ENCODE measurements at places on chromosomes 7 and 10.

DNA sequence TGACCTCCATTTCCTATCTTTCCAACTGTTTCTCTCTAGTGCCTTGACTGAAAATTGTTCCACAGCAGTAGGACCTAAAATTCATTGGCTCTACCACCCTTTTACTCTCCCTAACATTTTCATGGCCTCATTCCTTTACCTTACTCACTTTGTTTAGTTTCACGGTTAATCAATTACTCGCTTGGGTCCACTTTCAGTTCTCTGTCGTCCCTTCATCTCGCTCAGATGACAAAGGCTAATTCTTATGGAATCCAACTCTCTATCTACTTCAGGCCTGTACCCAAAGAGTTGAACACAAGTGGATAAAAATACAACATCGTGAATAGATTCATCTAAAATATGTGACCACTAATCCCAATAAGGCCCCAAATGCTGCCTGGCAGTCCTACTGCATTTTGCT, 85.9 kb upstream of the ADO start:
- DNase-seq = no peak

GRCh38 chr10:131974034-131974817, 7.5 kb downstream of the BNIP3 start:
- no peak for DNase-seq

GRCh38 chr10:49365675-49366415, 30.0 kb downstream of the DRGX start:
- no peak for DNase-seq

GRCh38 chr7:149489391-149490024, 8.1 kb downstream of the ZNF746 start:
- no peak for DNase-seq

- DNase-seq = no peak
These were observed at the start of gene TMUB1 for GRCh38 chr7:151083071-151083823. TSS of gene TMUB1 (minus strand) at chr7:151083493. CDS start at chr7:151082563, 930 bp downstream.

DNA sequence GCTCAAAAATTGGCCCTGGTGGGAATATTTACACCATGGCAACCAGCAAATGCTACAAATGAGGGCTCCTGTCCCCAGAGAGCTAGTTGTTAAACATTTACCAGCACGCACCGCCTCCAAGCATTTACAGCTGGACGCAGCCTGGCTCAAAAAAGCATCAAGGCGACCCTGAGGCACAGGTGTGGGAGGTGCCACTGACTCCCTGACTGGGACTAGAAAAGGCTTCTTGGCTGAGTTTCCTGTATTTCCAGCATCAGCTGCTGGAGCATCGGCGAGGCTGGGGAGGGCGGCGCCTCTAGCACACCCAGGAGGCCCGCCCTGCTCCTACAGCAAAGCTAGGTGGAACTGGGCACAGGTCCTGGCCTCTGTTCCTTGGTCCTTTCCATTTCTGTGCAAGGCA, 43.5 kb upstream of the ZRANB1 start:
- DNase-seq = no peak

GRCh38 chr7:70986297-70986696, 145.6 kb upstream of the GALNT17 start:
- no peak for DNase-seq

- no peak for DNase-seq
These were observed 14.4 kb downstream of the CAMK2G start for GRCh38 chr10:73859784-73860491.

GRCh38 chr10:92328993-92329392, 38.0 kb downstream of the MARCHF5 start:
- peak; percentile 69 for DNase-seq

- no peak for DNase-seq
These were observed 330.3 kb downstream of the HGF start for GRCh38 chr7:81439591-81439990.

- DNase-seq = no peak
These were observed 92.3 kb downstream of the ELFN1 start for GRCh38 chr7:1762238-1762945.

GRCh38 chr10:52706332-52707070, 66.1 kb downstream of the MBL2 start:
- no peak for DNase-seq

GRCh38 chr10:1544209-1544673, 193.1 kb downstream of the ADARB2 start:
- DNase-seq = no peak

GRCh38 chr7:150927157-150927955, 50.8 kb downstream of the KCNH2 start:
- DNase-seq = no peak

GRCh38 chr10:52755297-52756062, 17.1 kb downstream of the MBL2 start:
- peak; percentile 27 for DNase-seq

DNA sequence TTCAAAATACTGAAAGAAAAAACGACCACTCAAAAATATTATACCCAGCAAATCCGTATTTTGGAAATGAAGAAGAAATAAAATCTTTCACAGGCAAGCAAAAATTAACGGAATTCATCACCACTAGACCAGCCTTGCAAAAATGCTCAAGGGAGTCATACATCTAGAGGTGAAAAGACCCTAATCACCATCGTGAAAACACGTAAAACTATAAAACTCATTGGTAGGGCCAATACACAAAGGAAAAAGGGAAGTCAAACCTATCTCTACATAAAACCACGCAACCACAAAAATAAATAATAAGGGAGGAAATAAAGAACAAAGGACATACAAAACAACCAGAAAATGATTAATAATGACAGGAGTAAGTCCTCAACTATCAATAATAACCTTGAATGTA, 6.6 kb upstream of the AKR1B1 start:
- no peak for DNase-seq

DNA sequence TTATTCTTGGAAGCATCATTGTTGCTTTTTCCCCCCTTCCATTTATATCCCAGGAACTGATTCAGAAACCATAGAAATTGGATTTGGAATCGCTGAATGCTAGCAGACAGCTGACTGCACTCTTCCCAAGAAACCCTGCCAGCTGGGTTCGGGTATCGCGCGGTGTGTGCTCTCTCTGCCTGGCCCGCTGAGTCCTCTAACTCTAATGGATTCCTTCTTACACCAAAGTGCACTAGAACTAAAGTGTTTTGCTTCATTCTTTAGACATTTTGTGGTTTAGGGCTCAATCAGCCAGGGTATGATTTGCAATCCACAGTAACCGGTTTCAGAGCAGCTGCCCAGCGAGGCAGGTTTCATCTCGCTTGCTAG, 92.2 kb downstream of the EGFR start:
- peak; percentile 29 for DNase-seq

DNA sequence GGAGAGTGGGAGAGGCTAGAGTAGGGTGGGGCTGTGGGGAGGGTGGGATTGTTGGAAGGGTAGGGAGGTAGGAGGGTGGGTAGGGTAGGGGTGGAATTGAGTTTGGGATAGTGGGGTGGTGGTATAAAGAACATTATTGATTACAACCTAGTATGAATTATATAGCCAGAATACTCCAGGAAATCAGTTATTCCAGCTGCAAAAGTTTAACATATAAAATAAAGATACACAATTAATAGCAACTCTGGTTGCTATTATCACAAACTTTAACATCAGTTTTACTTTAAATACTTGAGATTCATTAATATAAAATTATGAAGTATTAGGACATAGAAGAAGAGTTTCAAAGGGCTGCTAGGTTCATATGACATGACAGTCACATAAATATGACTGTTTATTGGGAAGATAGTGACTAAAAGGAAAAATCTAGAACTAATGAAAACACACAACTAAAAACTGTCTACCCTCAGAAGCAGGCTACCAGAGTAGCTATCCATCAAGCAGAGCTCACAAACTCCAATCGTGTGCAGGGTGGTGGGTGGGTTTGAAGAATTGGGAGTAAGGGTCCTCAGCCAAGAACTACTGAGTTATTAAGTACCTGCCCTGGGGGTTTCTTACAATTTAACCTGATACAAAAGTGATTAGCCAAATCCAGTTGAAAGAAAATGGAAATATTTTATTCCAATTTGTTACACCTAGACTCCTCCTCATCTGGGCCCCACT, 14.0 kb upstream of the SGCE start:
- no peak for DNase-seq

- no peak for DNase-seq
These were observed 25.2 kb downstream of the CDK1 start for GRCh38 chr10:60803433-60803832.

GRCh38 chr7:158543840-158544239, 43.8 kb downstream of the PTPRN2 start:
- DNase-seq = no peak

- DNase-seq = no peak
These were observed 57.0 kb downstream of the CALD1 start for GRCh38 chr7:134836447-134836846.

DNA sequence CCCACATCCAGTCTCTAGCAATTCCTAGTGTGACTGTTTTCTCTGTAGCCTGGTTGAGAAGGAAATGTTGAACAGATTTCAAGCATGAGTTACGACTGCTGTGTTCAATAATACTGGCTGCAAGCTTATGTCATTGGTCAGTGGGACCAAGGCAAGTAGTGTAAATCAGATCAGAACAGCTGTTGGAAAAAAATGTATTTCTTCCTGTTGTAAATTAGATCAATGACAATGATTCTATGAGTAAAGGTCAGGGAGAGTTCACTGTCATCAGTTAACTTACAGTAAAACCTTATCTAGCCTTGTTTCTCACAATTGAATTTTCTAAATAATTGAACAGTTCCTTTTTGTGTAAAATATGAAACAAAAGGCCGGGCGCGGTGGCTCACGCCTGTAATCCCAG, 6.7 kb downstream of the OTUD1 start:
- DNase-seq = no peak

- no peak for DNase-seq
These were observed 248.4 kb downstream of the TNS3 start for GRCh38 chr7:47333554-47333887.

DNA sequence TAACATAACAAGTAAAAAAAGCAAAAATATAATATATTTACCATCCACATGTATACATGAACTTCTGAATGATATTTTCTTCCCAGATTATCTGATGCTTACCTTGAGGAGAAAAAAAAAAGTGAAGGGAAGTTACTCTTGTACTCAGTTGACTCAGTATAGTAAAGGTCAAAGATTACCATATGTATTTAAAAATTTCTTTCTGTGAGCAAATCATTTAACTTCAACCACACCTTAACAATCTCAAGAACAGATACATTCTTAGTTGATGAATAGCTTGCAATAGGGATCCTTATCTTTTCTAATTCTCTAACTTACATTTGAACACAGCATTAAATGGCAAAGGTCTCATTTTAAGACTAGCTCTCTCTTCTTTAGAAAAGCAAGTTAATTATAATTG, 29.8 kb downstream of the PRR15 start:
- no peak for DNase-seq

DNA sequence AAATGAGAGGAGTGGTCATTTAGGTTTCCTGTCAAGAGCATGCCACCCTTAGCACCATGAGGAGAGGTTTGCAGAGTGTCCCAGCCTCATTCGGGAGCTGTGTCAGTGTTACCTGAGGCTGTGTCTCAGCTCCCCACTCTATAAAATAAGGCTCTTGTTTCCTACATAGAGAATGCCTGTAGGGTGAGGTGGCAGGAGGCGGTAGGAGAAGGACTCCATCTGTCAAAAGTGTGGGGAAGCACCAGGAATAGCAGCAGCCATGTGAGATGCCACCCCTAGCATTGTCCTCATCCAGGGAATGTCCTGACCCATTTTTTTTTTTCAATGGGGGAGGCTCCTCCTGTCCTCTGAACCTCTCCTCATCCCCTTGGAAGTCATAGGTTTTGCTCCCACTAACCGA, 451.2 kb downstream of the PLXNA4 start:
- no peak for DNase-seq

DNA sequence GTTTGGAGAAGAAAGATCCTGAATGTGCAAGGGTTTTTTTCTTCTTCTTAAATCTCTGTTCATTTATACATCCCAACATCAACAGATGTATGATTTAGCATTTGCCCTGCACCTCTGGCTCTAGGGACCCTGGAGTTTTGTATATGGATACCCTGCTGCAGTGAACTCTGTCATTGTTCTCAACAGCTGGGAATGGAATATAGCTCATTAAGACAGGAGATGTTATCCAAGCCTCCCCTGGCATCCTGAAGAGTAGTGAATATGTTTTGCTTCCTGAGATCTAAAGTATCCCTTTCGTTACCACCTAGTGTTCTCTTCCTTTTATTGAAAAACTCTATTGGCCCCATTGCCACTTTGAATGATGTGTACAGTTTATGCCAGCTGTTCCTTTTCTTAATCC, 275.9 kb downstream of the EXOC4 start:
- no peak for DNase-seq

DNA sequence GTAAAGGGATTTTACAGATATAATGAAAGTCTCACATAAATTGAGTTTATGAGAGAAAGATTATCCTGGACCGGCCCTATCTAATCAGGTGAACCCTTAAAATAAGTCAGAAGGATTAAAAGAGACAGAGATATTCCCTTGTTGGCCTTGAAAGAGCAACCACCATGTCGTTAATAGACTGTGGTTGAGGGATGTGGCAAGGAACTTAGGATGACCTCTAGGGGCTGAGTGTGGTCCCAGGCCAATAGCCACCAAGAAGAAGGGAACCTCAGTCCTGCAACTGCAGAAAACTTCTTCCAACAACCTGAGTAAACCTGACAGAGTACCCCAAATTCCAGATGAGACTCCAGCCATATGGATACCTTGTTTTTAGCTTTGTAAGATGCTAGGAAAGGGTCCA, 121.5 kb downstream of the POLR1F start:
- no peak for DNase-seq

- DNase-seq = no peak
These were observed 36.2 kb downstream of the TOMM7 start for GRCh38 chr7:22786290-22786932.

DNA sequence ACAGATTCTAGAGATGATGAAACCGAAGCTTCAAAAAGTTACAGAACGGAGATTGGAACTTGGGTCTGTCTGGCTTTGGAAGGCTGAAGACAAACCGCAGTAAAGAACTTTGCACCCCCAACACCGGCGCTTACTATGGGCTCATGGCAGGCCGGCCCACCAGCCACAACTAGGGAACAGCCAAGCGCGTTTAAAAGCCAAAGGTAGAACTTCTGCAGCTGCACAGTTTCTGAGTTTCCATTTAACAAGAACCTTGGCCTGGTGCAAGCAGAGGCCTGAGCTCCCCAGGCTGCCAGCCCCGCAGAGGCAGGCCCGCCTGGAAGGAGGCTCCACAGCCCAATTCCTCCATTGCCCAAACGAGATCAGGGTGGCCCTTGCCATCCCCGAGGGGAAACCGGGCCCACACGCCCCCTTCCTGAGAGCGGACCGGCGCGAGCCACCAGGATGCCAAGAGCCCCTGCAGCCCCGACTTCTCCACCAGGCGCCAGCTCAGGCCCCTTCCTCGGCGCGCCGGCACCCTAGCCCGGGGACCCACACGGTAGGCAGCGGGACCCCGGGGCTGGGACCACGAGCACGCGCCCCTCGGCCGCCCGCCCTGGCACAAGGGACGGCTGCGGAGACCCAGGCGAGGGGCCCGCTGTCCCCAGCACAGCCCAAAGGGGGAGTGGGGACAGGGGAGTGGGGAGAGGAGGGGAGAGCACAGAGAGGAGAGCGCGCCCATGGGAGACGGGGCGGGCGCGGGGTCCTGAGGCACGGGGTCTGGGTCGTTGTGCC, 566 bp downstream of the MAD1L1 start:
- no peak for DNase-seq

GRCh38 chr10:30422981-30423654, 10.9 kb upstream of the MAP3K8 start:
- peak; percentile 65 for DNase-seq

Measured in epithelial cell of prostate (primary cell).